ENCODE measurements at places on chromosomes 6 and 20.

- DNase-seq = no peak
Measured at GRCh38 chr6:137430954-137431353, 63.2 kb downstream of the OLIG3 start.

GRCh38 chr6:138815797-138816528, 20.1 kb downstream of the ECT2L start:
- DNase-seq = no peak

- no peak for DNase-seq
Measured at GRCh38 chr20:12949429-12949980, 59.3 kb upstream of the SPTLC3 start.

GRCh38 chr20:19022791-19023448, 189.5 kb upstream of the SLC24A3 start:
- no peak for DNase-seq

- no peak for DNase-seq
Measured at GRCh38 chr6:56770011-56770520, 127.4 kb upstream of the DST start.

GRCh38 chr20:17556837-17557674, 12.8 kb upstream of the DSTN start:
- no peak for DNase-seq

GRCh38 chr20:21020659-21021471, 85.3 kb downstream of the LINC00237 start:
- no peak for DNase-seq

GRCh38 chr6:106163446-106163965, 77.4 kb downstream of the PRDM1 start:
- peak; percentile 65 for DNase-seq

DNA sequence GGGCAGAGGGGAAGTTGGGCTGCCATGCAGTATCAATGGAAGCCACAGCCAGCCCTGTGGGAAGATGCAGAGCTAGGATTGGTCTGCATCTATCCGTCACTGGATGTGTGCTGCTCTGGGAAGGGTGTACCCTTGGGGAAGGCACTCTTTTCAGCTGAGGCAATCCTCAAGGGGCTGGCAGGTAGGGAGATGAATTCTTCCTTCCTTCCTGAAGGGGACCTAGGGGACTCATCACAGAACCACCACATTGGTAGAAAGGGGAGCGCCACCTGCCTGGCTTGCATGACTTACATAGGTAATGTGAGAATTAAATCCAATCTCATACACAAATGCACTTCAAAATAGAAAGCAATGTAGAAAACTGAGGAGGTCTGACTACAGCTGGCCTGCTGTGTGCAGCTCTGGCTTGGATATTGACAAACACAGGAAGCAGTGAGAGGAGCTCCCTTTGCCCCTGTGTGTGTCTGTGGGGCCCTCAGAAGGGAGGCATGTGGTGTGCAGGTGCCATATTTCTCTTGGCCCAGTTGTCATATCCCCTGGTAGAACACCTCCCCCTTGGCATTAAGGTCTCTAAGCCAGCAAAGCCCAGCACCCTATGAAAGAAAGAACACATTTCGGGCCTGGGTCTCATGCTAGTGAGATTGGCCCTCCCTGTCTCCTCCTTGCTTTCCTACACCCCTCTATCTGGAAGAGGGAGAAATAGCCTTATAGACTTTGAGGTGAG, 260.3 kb upstream of the MOCS1 start:
- DNase-seq = no peak

DNA sequence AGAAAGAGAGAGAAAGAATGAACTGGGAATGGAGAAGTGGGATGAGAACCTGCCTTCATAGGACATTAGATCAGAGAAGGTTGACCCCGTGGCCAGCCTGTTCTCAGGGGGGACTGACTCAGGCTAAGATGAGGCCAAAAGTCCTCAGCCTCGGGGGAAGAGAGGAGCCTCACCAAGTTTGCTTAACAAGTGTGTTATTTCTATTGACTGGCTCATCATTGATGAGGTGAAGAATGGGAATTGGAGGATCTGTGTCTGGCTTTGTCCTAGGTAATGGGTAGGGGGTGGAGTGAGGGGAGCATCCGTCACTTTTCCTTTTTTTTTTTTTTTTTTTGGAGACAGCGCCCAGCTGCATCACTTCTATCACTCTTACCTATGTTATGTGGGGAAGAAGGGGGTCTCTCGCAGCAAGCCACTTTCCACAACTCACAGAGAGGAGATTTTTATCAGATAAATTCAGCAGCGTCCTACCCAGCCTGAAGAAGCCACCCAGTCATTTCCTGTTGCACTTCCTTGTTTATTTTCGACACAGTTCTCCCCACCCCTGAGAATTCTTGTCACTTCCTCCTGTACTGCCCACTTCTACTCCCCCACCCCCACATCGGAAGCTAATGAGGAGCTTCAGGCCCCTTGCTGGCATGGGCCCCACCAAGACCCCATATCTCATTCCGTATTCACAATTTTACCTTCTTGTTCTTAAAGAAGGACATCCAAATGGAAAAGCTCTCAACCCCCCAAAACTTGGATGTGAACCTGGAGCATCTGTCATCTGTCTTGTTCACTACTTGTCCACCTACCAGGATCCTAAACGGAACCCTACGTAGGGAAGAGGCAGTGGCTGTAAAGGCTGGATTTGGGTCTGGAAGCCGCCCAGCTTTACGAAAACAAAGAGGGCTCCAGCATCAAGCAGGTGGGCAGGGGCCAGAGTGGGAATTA, 2.8 kb upstream of the RNASET2 start:
- no peak for DNase-seq

GRCh38 chr6:158086054-158086503, 82.0 kb downstream of the SERAC1 start:
- DNase-seq = no peak
